ENCODE measurements at places on chromosomes 4 and X.
A peak's percentile ranks its signal among the peaks of the same experiment; 100 is the strongest.

GRCh38 chr4:122783301-122784215, 43.1 kb upstream of the FGF2 start:
- no peak for DNase-seq

DNA sequence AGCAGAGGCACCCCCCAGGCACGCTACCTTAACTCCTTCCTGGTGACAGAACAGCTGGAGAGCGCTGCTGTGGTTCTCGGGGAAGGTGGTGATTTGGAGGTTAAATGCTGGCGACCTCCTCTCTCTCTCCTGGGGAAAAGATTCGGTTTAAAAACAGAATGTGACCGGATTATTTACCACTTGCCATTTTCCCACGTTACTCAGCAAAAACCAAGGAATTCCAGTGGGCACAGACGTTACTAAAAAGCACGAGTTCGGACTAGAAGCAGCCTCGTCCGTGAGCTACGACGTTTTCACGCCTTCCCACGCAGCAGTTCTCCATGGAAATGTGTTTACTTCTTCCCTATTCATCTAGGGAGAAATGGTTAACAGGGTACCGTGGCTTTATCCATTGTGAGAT, 32.3 kb upstream of the C4orf50 start:
- DNase-seq = no peak

DNA sequence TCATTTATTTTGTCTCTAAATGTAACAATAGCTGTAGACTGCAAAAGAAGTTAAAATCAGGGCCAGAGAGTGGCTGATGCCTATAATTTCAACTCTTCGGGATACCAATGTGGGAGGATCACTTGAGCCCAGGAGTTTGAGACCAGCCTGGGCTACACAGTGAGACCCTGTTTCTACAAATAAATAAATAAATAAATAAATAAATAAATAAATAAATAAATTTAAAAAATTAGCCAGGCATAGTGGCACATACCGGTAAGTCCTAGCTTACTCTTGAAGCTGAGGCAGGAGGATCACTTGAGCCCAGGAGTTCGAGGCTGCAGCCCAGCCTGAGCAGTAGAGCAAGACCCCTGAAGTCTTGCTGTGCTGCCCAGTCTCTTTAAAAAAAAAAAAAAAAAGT, 79.1 kb downstream of the WWC2 start:
- no peak for DNase-seq

GRCh38 chr4:56658528-56658927, 22.6 kb downstream of the HOPX start:
- DNase-seq = no peak

DNA sequence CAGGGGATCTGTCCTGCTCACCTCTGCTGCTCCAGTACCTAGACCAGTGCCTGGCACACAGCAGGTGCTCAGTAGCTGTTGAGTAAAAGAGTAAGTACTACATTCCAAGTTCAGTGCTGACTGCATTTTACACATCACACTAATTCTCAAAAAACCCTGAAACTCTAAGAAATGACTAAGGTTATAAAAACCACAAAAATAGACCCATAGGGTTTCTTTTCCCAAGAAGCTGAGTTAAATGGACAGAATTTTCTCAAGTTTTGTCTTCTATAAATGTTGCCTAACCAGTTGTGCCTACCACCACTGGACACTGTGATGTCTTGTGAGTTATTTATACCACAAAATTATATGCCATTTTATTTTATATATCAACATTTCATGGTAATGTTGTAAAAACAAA, 78.9 kb upstream of the RXFP1 start:
- no peak for DNase-seq

DNA sequence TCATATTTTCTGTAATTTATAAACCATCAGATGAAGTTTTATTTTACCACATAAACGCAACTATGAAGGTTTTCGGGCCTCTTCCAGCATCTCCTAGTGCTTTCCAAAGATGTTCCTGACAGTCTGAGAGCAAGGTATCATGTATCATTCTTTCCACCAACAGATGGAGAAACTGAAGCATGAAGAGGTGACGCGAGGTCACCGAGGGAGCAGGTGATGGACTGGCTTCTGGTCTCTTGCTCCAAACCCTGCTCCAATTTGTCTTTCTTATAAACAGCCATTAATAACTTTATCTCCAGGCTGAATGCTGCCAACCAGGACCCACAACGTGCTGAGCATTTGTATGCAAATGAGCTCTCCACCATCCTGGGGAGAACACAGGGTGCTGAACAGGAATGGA, 86.3 kb upstream of the MAML3 start:
- DNase-seq = no peak

GRCh38 chr4:8570201-8570600, 10.0 kb upstream of the GPR78 start:
- no peak for DNase-seq

- no peak for DNase-seq
Measured at GRCh38 chr4:27148211-27148895, 287.7 kb downstream of the STIM2 start.

DNA sequence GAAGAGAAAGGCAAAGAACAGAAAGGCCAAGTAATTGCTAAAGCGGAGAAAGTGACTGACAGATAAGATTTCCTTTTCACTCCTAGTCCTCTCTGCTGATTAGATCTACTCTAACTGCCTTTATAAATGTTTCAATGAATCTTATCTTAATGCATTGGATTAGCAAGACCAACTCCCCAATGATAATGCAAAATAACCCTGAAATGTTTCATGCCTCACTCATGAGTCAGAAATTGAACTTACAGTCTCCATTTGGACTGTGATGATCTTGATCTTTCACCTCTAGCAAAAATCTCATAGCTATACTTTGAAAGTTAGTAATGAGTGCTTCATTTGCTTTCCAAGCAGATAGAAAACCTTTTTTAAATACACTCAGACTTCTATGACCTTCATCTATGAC, 26.5 kb downstream of the SLC10A7 start:
- no peak for DNase-seq

DNA sequence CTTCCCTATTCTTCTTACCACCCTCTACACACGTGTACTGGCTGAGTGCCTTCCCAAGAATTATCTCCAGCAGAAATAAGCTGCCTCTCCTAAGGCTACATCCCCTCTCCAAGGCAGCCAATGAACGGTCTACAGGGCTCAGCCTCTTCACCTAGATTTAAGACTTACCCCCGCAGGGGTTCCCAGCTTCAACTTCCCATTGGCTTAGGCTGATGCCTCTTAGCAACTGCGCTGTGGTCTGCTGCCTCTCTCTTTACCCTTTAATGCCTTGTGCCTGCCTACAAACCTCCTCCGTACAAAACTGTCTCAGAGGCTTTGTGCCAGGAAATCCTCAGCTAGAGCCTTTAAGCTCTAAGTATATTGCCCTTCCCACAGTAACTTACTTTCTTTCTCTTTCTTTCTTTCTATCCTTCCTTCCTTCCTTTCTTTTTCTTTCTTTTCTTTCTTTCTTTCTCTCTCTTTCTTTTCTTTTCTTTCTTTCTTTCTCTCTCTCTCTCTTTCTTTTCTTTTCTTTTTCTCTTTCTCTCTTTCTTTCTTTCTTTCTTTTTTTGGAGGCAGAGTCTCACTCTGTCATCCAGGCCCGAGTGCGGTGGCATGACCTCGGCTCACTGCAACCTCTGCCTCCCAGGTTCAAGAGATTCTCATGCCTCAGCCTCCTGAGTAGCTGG, 15.1 kb upstream of the PIGA start:
- no peak for DNase-seq

DNA sequence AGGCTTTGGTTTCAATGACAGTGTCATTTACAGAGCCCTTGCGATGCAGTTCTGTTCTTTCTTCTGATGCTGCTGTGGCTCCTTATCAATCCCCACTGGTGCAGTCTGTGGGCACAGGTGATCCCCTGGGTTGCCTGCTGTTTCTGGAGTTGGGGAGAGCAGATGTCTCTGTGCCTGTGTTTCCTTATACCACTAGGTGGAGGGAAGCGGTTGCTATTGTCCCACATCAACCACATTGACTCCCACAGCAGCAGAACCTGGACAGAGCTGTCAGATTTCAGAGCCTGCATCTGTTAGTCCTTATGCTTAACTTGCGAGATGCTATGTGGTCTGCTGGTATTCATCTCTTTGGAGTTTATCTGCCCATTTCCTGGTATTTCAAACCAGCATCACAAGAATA, 57.7 kb downstream of the NEIL3 start:
- DNase-seq = no peak

GRCh38 chr4:64465263-64465662, 56.0 kb upstream of the TECRL start:
- no peak for DNase-seq

- no peak for DNase-seq
Measured at GRCh38 chr4:84378356-84378755, 120.7 kb downstream of the NKX6-1 start.

DNA sequence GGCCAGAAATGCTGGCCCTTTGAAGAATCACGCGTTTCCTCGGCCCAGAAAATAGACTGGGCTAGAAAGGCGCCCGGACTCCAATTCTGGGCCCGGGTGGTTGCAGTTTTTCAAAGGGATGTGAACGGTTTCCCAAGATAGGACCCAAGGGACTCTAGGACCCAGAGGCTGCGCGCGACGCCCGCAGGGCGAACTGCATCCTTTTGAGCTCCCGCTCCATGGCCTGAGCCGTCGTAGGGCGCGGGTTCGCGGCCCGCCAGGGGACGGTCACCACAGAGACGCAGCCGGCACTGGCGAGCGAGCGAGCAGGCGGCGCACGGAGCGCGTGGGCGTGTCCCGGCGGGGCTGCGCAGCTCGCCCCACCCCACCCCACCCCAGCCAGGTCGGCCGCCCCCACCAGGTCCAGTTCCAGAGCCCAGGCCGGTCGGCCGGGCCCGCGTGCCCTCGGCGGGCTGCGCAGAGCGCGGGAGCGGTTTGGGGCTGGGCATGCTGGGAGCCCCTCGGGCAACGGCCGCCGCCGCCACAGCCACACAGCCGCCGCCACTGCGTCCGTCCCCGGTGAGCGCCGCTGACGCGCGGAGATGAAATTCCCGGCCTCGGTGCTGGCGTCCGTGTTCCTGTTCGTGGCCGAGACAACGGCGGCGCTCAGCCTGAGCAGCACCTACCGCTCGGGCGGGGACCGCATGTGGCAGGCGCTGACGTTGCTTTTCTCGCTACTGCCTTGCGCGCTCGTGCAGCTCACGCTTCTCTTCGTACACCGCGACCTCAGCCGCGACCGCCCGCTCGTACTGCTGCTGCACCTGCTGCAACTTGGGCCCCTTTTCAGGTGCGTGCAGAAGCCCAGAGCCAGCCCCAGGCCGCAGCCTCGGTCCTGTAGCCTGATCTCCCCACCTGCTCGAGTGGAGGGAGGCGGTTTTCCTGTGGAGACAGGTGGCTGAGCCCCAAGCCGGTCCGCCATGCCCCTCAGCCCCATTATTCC, at the start of gene XK:
Gene XK (plus strand): TSS at position 411 of the 979 bp plus-strand sequence. CDS start 171 bp downstream, at position 582.
- peak; percentile 0 for DNase-seq

GRCh38 chr4:176044589-176044951, 21.1 kb upstream of the WDR17 start:
- DNase-seq = no peak

- DNase-seq = no peak
Measured at GRCh38 chr4:69907151-69907550, 23.7 kb upstream of the CSN1S1 start.

DNA sequence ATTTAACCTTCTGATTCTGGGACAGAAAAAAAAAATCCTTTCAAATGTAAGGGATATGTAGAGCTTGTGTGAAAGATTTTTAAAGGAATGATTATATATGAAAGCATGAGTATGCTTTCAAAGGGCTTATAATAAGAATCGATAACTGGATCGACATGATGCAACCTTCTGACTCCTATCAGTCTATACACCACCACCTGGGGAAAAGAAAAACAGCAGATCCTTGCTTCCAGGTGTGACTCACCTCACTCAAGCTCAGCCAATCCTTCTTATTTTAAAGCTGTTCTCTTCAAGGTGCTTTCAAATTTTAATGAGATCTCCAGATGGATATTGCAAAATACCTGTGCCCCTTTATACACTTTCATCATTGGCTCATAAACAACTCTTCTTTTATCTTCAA, 102.1 kb upstream of the EDNRA start:
- no peak for DNase-seq

GRCh38 chr4:102454268-102454667, 46.9 kb upstream of the NFKB1 start:
- DNase-seq = no peak

- no peak for DNase-seq
Measured at GRCh38 chrX:24166078-24166477, 16.5 kb downstream of the ZFX start.

DNA sequence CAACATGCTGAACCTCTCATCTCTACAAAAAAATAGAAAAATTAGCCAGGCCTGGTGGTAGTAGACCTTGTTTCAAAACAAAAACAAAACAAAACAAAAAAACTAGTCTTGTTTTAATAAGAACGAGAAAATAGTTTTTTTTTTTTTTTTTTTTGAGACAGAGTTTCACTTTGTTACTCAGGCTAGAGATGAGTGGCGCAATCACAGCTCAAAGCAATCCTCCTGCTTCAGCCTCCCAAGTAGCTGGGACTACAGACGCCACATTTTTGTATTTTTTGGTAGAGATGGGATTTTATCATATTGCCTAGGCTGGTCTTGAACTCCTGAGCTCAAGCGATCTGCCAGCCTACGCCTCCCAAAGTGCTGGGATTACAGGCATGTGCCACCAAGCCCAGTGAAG, 47.7 kb upstream of the UGDH start:
- no peak for DNase-seq

DNA sequence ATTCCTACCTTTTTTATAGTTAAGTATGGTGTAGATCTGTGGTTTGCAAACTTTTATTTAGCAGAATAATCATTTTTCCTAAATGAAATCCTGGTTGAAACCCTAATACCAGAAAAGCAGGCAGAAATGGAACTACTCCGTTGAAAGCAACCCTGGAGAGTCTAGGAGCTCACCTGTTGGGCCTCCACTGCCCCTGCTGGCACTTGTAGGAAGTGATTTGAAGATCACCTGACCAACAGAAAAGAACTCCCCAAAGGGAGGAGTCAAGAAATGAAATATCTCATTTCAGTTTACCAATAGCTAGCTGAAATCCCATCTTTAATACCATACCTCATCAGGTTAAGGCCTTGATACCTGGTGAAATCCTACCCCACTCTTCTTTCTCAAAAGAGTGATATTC, 277.1 kb downstream of the KLHL13 start:
- no peak for DNase-seq

DNA sequence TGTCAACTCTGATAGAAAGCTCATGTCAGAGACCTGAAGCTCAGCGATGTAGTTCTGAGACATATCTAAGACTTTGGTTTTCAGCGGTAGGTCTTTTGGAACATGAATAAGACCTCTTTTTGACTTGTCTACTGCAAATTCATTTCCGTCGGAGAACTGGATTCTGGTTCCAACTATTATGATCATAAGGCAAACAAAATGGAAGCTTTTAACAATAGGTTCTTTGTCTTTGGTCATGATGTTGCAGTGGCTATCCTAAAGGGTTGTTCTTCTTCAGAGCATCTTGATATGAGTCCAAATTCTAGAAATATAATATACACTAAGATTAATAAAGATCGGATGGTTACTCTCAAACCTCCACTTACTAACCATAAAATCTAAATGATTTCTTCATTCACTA, 24.6 kb upstream of the TLR1 start:
- DNase-seq = no peak

GRCh38 chr4:71415491-71415890, 76.7 kb downstream of the SLC4A4 start:
- DNase-seq = no peak

GRCh38 chr4:10456595-10457254, 501 bp downstream of the ZNF518B start:
- DNase-seq = peak; percentile 13

All from activated CD4-positive, CD25-positive, alpha-beta regulatory T cell (primary cell).